Brain pericyte (primary cell): ENCODE measurements at places on chromosomes 5 and 9.

DNA sequence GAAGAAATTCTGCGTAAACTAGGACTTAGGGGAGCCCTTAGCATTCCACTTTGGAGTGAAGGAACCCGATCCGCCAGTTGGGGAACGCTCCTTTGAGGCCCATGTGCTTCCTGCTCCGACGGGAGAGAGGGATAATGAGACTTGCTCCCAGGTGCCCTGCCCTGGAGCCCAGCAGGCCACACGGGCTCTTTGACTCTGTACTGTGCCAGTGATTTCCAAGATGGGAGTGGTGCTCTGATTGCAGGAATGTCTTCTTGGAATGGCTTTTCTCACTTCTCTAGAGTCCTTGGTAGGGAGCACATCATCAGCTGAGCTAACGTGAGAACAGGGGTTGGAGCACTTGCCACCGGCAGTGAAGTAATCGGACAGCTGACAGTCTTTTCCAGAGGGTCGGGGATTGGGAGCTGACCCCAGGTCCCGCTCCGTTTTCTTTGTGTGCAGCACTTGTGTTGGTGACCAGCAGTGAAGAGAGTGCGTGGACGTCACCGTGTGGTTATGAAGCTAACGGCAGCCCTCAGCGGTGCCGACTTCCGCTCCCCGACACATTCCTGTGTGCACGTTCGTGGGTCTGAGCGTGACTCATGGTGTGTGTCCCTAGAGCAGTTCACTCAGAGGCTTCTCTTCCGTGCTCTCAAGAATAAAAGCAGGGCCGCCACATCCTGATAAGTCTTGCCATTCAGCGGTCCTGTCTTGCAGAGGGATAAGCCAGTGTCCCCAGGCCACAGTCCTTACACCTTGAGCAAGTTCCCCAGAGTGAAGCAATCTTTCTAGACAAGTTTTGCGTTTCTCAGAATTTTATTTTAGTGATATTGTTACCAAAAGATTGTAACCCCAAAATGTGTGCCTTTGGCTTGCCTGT, 25.6 kb downstream of the ABL1 start:
- DNase-seq, result peak; percentile 74

GRCh38 chr5:99317136-99317535, 388.3 kb upstream of the CHD1 start:
- DNase-seq, result no peak

DNA sequence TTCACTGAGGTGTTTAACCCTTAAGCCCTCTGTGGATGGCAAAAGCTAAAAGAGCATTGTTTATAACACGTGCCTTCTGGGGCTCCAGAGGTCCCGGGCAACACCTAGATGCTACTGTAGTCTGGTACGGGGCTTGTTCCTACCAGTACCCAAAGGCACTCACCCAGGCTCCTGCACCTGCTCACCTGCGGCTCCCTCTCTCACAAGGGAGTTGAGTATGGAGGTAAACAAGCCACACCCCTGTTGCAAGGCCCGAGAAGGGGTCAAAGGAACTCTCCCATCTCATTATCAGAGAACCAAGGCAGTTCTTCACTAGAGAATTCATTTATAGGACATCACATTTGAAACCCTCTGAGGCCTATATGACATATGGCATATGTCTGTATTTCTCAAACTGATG, 53.4 kb upstream of the IL6ST start:
- no peak for DNase-seq

DNA sequence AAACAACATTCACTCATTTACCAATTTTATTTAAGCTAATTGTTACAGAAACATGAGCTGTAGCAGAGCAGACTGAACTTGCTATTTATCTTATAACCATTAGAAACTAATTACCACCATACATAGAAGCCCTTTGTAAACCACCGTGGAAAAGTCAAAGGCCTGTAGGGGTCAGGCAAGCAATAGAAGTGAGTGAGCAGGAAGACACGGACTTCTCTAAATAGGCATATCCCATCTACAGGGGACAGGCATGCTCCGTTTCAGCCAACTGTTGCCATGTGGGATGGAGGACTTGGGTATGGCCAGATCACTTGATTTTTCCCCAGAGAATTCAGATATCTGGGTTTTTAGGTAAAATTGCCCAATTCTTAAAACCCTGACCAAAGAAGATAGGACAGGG, 44.8 kb downstream of the PRRC1 start:
- no peak for DNase-seq

DNA sequence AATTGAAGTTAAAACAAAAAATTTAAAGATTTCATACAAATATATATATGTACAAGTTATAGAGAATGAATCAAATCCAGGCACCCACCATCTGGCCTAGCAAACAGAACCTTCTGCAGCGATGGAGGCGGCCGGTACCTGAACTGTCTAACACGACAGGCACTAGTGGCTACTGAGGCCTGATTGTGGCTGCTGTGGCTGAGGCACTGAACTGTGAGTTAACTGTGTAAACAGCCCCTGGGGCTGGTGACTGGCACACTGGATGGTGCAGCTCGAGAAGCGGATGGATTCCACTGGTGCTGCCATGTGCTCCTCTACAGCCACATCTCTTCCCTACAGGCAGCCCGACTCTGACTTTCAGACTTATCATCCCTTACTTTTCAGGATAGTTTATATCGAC, 82.4 kb downstream of the RAPGEF1 start:
- DNase-seq, result no peak

DNA sequence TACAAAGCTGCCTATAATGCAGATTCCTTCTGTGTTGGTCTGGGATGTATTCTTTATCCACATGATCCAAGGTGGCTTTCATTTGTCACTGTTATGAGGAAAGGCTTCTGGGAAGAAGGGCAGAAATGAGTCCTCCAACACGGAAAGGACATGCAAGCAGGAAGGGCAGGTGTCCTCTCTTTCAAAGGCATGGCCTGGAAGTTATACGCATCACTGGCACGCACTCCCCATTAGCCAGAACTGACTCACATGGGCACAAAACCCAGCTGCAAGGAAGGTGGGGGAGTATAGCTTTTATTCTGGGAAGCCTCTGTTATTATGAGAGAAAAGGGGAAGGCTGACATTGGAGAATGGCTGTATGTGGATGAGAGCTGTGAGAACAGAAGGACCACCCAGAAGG, 141.3 kb upstream of the ZNF618 start:
- DNase-seq, result no peak

DNA sequence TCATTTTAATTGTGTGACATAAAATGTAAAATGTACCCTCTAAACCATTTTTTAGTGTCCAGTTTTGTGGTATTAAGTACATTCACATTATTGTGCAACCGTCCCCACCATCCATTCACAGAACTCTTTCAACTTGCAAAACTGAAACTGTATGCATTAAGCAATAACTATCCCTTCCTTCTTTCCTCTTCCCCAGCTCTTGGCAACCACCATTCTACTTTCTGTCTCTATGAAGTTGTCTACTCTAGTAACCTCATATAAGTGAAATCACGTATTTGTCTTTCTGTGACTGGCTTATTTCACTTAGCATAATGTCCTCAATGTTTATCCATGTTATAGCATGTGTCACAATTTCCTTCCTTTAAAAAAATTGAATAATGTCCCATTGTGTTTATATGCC, 142.4 kb downstream of the C9orf152 start:
- DNase-seq, result no peak

DNA sequence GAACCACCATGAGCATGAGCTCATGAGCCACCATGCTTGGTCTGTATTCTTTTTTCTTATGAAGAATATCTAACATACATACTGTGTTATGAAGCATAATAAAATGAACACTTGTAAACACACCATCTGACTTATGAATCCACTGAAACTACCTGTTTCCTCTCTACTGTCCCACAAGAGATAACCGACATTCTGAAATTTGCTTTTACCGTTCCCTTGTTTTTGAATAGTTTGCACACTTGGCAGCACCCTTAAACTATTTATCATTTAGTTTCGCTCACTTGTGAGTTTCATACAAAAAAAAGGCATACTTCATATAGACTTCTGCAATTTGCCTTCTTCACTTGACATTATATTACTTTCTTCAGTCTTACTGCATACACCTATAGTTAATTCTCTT, 8.9 kb downstream of the LARS1 start:
- DNase-seq, result no peak

- no peak for DNase-seq
These were observed 86.9 kb downstream of the AOPEP start for GRCh38 chr9:94813379-94813778.

GRCh38 chr5:24497591-24498157, 147.1 kb downstream of the CDH10 start:
- no peak for DNase-seq

- no peak for DNase-seq
These were observed 12.0 kb upstream of the PSMD5 start for GRCh38 chr9:120854596-120855327.

DNA sequence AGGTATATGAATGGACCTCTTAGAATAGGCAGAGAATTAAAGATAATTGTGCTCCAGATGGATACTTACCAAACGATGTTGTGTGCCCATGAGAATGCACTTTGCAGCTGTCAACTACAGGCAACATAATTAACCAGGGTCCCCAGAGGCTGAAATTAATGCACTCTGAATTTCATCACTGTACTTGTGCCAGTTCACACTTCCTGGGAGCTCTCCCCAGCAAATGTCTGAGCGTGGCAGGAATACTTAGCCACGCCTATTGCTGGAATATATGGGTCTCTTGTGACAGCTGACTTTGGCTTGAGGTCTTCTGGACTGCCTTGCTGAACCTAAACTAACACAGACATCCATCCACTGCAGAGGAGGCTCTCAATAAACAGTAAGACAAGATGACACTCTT, 11.9 kb upstream of the C1QTNF2 start:
- no peak for DNase-seq

- DNase-seq, result no peak
These were observed 17.8 kb upstream of the SLCO4C1 start for GRCh38 chr5:102313912-102314311.

DNA sequence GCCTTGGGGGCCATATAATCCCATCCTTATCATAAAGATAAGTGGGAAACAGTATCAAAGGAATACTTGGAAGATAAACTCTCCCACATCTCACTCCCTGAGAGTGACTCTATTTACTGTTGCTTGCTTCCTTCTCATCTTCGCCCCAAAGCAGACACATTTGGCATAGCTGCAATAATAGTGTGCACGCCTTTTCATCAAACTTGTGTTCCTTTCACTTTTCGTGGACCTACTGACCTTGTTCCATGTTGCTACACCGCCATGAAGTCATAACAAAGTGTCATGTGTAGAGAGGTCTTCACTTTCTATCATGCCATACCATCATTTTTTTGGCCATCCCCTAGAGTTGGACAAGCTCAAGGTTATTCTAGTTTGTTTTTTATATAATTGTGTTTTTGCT, 200.0 kb upstream of the MSX2 start:
- no peak for DNase-seq

GRCh38 chr5:32144378-32145207, 29.5 kb downstream of the GOLPH3 start:
- DNase-seq, result no peak

DNA sequence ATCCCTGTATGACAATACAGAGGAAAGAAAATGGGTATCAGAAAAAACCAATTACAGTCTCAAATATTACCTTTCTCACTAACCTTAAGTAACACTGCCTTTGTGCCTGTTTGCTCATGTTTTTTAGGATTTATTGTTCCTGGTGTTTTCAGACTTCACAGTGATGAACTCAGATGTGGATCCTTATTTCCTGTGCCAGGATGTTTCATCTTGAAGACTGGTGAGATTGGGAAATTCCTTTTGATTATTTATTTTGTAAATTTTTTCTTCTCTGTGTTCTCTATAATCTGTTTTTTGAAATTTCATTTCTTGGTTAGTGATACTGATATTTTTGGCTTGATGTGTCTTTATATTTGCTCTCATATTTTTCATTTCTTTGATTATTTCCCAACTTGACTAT, 142.4 kb upstream of the GRIN3A start:
- DNase-seq, result no peak

DNA sequence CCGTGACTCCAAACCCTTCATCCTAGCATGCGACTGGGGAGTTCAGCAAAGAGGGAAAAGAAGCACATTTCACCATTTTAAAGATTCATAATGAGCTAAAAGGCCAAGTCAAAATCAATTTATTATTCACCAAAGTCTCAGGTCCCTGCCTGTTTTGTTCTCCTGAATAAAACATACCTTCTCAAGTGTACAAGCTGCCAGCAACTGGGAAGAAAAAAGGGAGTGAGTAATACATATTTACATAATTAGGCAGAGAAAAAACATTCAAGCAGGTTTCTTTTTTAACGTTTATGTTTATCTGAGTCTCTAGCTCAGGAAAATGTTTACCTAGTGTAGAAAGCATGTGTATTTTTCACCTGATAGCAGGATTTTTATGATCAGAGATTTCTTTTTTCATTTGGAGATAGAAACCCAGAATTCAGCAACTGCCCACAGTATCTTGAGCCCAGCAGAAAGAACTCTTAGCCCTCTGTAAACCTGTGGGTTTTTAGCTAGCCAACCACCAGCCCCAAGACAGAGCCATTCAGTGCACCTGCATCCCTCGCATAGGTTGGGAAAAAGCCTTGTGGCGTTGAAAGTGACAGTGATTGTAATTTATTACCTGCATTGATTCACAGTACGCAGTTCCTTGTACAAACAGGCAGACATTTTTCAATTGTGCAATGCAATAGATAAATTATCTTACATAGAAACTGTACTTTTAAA, 117.9 kb upstream of the GRIA1 start:
- no peak for DNase-seq

DNA sequence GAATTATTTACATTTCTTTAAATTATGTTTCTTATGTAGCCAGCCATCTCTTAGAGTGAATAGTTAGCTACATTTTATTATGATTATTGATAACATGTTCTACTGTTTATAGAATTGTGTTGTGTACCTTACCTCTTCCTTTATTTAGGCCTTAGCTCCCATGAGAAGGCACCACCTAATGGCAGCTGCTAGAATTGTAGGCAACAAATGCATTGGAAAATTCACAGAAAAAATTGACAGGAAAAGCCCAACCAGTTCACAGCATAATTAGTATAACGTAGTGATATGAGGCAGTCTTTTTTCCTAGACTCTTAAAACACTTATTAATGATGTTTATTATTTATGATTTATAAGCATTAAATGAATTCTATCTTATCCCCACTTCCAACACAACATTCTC, 175.8 kb downstream of the WDR70 start:
- DNase-seq, result no peak

DNA sequence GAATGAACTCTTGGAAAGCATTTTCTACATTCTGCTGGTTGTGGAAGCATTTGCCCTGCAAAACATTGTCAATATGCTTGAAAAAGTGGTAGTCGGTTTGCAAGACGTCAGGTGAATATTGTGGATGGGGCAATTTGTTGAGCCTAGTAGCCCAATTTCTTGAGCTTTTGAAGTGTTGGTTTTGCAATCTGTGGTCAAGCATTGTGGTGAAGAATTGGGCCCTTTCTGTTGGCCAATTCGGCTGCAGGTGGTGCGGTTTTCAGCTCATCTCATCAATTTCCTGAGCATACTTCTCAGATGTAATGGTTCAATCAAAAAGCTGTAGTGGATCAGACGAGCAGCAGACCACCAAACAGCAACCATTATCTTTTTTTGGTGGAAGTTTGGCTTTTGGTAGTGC, 426.8 kb upstream of the CDH9 start:
- DNase-seq, result no peak

DNA sequence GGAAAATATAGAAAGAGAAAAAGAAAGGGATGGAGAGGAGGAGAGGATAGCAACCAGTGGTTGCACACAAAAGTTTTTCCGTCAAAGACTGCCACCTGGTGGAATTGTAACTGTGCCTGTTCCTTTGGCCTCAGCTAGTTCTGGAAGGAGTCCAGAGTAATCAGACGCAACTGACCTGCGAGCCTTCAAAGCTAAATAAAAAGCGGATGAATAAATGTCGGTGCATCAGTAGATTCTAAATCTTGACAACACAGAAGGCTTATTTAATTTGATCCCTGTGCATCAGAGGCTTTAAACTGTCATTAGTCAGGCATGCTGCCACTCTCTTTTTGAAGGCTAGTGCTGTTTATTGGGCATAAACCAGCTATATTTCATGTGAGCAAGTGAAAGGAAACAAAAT, 132.9 kb upstream of the ACO1 start:
- no peak for DNase-seq
